ENCODE measurements at places on chromosomes 16 and 17. TPM values are rescaled to one million over a fixed set of nuclear protein-coding genes. Genes with fewer than 3 reads are reported as not detected.
A peak's percentile ranks its signal among the peaks of the same experiment; 100 is the strongest.

DNA sequence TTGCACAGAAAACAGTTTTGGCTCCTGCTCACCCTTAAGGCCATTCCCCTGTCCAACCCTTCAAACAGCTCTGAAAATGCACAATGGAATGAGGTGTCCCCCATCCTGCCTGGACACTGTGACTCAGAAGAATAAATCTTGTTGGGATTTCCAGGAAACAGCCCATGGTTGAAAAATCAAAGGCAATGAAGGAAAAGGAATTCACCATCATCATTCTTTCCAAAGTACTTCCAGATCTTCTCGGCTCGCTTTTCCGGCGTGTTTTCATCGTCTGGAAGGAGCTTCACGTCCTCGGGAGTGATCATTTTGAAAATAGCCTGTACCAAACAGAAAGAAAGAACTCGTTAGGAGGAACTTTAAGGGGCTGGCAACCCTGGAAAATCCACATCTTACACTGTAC, 4.3 kb downstream of the RCVRN start:
- no peak overlapping the region for H3K27ac ChIP-seq
- no peaks in the 10 kb centered on the region for H3K36me3 ChIP-seq
- H3K4me1 ChIP-seq: no peaks in the 10 kb centered on the region
- no peak for DNase-seq
- no peaks in the 10 kb centered on the region for H3K27me3 ChIP-seq

DNA sequence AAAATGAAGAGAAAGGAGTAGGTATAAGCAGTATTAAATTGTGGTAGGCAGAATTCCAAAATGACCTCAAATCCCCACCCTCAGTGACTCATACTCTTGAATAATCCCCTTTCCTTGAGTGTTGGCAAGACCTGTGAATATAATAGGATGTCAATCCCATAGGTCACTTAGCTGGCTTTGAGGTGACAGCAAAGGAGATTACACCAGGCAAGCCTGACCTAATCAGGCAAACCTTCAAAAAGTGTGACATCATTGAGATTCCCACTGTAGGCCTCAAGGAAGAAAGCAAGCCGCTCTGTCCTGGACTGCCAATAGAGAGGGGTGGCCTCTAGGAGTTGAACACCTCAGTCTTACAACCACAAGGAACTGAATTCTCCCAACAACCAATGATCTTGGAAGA, 535.2 kb downstream of the RBFOX1 start:
- no peaks in the 10 kb centered on the region for H3K4me1 ChIP-seq
- no peak for DNase-seq

- H3K27me3 ChIP-seq: no peaks in the 10 kb centered on the region
- H3K27ac ChIP-seq: no peak overlapping the region
- no peaks in the 10 kb centered on the region for H3K36me3 ChIP-seq
- H3K4me1 ChIP-seq: no peaks in the 10 kb centered on the region
- no peak for DNase-seq
These were observed 97.9 kb upstream of the IRX6 start for GRCh38 chr16:55225972-55226542.

DNA sequence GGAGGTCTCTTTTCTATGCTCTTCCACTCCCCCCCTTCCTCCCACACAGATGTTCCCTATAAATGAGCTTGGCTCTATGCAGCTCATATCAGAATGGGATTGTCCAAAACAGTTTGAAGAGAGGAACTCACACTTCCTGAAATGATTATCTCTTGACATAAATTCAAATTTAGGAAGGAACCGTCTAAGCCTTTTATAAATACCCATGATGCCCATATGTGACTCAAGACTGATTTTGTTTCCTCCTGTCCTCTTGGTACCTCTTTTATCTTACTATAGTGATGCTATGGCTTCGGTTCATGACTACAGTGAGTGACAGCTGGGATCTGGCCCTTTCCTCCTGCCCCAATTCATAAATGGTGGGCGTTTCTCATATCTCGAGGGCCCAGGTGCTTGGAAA, 16.6 kb upstream of the TERF2 start:
- H3K4me1 ChIP-seq: peaks cover 5% of the 10 kb centered on the region
- H3K4me3 ChIP-seq: no peak overlapping the region
- no peak overlapping the region for H3K27ac ChIP-seq
- no peaks in the 10 kb centered on the region for H3K27me3 ChIP-seq
- DNase-seq: no peak

DNA sequence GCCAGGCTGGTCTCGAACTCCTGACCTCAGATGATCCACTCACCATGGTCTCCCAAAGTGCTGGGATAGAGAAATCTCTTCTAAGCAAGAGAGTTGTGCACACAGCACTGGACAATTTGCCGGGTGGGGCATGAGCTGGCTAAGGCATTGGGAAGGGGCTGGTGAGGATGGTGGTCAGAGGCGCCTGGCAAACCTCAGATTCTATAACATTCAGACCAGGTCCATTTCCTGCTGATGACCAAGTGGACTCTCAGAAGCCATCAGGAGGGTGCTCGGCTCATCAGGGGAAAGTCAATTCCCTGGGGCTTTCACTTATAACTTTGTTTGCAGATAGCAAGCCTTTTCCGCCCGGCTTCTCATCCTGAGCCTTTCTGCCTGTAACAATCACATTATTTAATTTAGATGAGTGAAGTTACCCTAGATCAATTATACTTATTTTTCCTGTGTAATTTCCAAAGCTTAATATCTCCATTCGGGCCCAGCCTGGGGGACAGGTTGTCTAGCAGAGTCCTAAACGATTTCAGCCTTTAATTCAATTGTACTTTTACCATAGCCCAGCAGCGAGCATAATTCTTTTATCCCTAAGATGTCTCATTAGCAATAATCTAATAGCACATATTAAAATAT, 15.0 kb upstream of the SLC6A2 start:
- no peak overlapping the region for H3K4me3 ChIP-seq
- no peaks in the 10 kb centered on the region for H3K36me3 ChIP-seq
- H3K4me1 ChIP-seq: no peaks in the 10 kb centered on the region

DNA sequence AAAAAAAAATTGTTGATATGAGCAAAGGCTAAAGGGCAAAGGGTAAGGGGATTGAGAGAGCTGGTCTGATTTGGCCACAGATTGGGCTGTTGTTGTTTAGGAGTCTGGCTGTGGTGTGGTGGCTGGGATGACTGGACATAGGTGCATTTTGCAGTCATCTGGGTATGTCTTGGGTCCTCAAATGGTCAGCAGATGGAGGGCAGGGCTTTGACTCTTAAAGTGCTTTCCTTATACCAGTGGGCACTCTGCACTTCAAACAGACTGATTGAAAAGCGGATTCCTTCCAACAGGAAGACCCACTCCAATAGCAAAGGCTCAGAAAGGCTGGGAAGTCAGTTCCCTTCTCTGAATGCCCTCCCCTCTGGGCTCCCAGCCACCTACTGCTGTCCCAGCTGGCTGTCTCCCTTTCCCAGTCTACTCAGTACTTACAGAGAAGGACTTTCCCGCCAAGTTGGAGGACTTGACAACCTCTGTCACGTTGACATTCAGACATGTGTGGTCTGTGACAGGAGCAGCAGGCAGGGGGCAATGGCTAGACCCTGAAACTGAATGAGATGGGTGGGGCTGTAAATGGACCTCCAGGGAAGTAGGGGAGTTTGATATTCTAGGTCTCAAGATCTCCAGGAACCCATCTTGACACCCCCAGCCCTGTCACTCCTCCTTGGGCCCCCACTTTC, 19.6 kb upstream of the MFSD6L start:
- H3K4me3 ChIP-seq: no peak overlapping the region
- no peaks in the 10 kb centered on the region for H3K4me1 ChIP-seq
- peak; percentile 66 for DNase-seq
- no peaks in the 10 kb centered on the region for H3K36me3 ChIP-seq
- no peaks in the 10 kb centered on the region for H3K27me3 ChIP-seq
- H3K27ac ChIP-seq: no peak overlapping the region

GRCh38 chr17:62819511-62820221, 11.6 kb upstream of the MARCHF10 start:
- DNase-seq: peak; percentile 85
- H3K4me3 ChIP-seq: no peak overlapping the region

DNA sequence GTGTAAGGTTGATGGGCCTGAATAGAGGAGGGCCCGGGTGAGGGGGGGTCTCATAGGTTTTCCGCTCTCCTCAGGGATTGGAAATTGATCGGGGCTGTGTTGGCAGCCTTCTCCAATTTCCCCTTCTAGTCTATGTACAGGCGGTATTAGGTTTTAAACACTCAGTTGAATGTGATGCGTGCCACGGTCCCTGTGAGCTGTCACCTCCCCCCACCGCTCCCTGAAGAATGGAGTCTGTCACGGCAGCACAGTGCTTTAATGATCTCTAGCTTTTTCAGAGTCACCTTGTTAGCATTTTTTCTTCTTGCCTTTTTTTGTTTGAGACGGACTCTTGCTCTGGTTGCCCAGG, 800 bp downstream of the COX4I1 start:
- H3K27ac ChIP-seq: peak overlapping the region; percentile 69
- H3K4me1 ChIP-seq: no peaks in the 10 kb centered on the region
- peak overlapping the region; percentile 91 for H3K4me3 ChIP-seq
- peaks cover 66% of the 10 kb centered on the region for H3K36me3 ChIP-seq

GRCh38 chr16:30910427-30911029, 12.8 kb upstream of the FBXL19 start:
- no peak overlapping the region for H3K4me3 ChIP-seq
- DNase-seq: peak; percentile 75
- no peaks in the 10 kb centered on the region for H3K27me3 ChIP-seq
- peaks cover 9% of the 10 kb centered on the region for H3K4me1 ChIP-seq
- H3K27ac ChIP-seq: no peak overlapping the region
- no peaks in the 10 kb centered on the region for H3K36me3 ChIP-seq

DNA sequence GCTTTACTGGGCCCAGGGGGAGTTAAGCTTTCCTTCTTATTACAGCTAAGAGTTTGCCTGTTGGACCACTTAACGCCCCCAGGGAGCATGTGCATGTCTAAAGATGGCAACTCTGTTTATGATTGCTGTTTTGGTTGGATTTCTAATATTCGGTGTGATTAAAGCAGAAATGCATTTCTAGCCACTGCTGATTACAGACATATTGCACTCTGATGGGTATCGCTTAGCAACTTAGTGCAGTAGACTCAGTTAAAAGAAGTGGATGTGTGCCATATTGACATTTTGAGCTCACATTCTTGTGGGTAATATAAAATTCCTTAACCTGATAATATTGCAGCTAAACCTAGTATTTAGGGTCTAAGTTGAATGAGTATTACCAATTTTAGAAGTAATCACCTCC, 4.2 kb downstream of the NF1 start:
- no peaks in the 10 kb centered on the region for H3K27me3 ChIP-seq
- peaks cover 3% of the 10 kb centered on the region for H3K36me3 ChIP-seq
- no peak overlapping the region for H3K27ac ChIP-seq
- no peak for DNase-seq
- H3K4me3 ChIP-seq: no peak overlapping the region

GRCh38 chr16:10178080-10178479, 4.1 kb downstream of the GRIN2A start:
- H3K27me3 ChIP-seq: peaks cover 61% of the 10 kb centered on the region
- H3K36me3 ChIP-seq: no peaks in the 10 kb centered on the region
- H3K4me1 ChIP-seq: no peaks in the 10 kb centered on the region
- no peak overlapping the region for H3K4me3 ChIP-seq
- H3K27ac ChIP-seq: no peak overlapping the region
- no peak for DNase-seq

DNA sequence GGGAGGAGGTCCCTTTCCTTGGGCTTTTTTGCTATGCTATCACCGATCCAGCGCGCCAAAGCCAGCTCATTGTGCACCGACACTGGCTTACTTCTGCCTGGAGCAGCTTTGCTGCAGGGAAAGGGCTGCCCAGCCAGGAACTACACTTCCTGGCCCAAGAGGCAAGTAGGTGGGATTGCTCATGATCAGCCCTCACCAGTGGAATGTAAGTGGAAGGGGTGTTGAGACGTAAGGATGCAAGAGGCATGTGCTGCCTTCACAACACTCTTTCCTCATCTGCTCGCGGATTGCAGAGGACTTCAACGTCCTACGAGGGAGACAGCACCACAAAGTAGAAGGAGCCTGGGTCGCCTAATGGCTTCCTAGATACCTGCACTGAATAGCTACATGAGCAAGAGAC, 104.3 kb upstream of the FOXF1 start:
- no peak overlapping the region for H3K27ac ChIP-seq
- no peaks in the 10 kb centered on the region for H3K36me3 ChIP-seq
- H3K27me3 ChIP-seq: no peaks in the 10 kb centered on the region
- no peaks in the 10 kb centered on the region for H3K4me1 ChIP-seq
- no peak for DNase-seq
- H3K4me3 ChIP-seq: no peak overlapping the region

DNA sequence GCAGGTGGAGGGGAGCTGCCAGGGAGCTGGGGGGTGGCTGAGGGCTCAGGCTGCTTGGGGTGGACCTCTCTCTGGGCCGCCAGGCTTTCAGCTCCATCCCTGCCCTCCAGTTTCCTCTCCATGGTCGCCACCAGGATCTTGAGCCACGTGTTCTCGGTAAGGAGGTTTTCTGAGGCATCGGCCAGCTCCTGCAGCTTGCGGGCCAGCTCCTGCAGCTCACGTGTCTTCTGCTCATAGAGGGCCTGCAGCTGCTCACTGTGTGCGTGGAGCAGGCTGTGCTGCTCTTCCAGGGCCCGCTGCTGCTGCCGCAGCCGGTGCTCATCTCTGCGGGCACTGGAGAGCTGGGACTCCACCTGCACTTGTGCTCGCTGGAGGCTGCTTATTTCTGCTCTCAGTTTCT, 11.0 kb downstream of the SNN start:
- no peaks in the 10 kb centered on the region for H3K4me1 ChIP-seq
- peaks cover 76% of the 10 kb centered on the region for H3K36me3 ChIP-seq
- peak; percentile 37 for DNase-seq
- no peak overlapping the region for H3K4me3 ChIP-seq
- no peak overlapping the region for H3K27ac ChIP-seq
- H3K27me3 ChIP-seq: no peaks in the 10 kb centered on the region

GRCh38 chr16:27803775-27804549, 254.0 kb downstream of the KATNIP start:
- no peaks in the 10 kb centered on the region for H3K4me1 ChIP-seq
- H3K27me3 ChIP-seq: no peaks in the 10 kb centered on the region
- no peak overlapping the region for H3K27ac ChIP-seq
- no peak overlapping the region for H3K4me3 ChIP-seq

DNA sequence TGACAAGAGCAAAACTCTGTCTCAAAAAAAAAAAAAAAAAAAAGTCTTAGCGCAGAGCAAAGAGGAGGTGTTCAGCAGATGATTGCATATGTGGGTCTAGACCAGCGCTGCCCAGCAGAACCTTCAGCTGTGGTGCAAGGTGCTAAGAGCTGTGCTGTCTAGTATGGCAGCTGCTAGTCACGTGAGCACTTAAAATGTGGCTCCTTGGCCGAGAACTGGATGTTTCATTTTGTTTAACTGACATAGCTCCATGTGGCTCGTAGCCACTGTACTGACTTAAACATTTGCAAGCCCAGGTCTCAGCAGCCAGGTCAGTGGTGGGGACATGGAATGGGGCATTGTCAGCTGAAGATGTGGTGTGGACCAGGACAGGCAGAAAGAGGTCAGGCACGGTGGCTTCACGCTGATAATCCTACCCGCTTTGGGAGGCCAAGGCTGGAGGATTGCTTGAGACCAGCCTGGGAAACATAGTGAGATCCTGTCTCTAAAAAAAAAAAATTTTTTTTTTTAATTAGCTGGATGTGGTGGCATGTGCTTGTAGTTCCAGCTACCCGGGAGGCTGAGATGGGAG, 9.2 kb downstream of the C1QTNF1 start:
- H3K4me1 ChIP-seq: no peaks in the 10 kb centered on the region
- no peak overlapping the region for H3K27ac ChIP-seq
- no peaks in the 10 kb centered on the region for H3K27me3 ChIP-seq

- H3K27ac ChIP-seq: no peak overlapping the region
- peaks cover 5% of the 10 kb centered on the region for H3K4me1 ChIP-seq
These were observed 5.8 kb downstream of the TMEM92 start for GRCh38 chr17:50280068-50280467.

The HBM gene
- total RNA-seq: not detected

The CEP112 gene
- 15.2 TPM for total RNA-seq

The MYLK3 gene
- 1.8 TPM for total RNA-seq

The KRTAP4-6 gene
- total RNA-seq: not detected

The PIK3R6 gene
- 2.1 TPM for total RNA-seq

The TMEM238L gene
- not detected for total RNA-seq
